ENCODE measurements at places on chromosomes 1 and 21.

DNA sequence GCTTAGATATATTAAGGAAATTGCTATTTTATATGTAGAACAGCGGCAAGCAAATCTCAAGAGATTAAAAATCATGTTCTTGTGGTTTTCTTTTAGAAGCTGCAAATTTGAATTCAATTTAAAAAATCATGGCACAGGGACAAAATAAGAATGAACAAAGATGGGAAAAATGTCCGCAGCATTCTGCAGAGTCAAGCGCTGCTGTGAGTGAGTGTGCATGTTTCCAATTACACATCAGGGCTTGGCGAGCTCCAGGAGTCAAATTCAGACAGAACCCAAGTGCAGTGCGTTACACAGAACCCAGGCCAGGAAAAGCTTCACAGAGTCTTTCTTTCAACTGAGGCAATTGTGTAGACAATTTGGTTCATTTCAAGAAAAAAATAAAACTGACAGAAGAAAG is 33.3 kb upstream of the ERG start:
- no peak for DNase-seq

DNA sequence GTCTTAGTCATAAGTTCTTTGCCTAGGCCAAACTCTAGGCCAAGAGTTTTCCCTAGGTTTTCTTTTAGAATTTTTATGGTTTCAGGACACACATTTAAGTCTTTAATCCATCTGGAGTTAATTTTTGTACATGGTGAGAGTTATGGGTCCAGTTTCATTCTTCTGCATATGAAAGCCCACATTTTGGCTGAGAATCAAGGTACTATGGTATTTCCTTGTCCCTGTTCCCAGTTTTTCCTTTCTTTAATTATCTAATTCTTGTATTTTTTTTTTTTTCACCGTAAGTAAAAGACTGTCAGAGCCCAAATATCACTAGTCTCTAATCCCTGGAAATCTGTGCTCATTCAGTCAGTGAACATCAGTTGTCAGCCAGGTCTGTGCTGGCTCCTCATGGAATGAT is 105.4 kb downstream of the MAP3K21 start:
- no peak for DNase-seq

DNA sequence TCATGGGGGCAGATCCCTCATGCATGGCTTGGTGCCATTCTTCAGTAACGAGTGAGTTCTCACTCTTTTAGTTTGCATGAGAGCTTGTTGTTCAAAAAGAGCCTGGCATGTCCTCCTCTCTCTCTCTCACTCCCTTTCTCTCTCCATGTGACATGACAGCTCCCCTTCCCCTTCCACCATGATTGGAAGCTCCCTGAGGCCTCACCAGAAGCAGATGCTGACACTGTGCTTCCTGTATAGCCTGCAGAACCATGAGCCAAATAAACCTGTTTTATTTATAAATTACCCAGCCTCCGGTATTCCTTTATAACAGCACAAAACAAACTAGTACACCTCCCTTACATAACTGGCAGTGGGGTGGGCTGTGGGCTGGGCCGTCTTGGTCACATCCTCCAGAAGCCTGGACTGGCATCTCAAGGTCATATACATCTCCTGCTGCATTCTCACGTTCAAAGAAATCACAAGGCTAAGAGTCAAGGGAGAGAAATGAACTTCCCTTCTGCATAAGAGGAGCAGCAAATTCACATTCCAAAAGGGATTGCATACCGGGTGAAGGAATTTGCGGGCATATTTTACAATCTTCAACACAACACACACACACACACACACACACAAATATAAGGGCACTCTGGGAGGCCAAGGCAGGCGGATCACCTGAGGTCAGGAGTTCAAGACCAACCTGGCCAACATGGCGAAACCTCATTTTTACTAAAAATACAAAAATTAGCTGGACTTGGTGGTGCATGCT is 2.3 kb upstream of the CCSAP start:
- no peak for DNase-seq

DNA sequence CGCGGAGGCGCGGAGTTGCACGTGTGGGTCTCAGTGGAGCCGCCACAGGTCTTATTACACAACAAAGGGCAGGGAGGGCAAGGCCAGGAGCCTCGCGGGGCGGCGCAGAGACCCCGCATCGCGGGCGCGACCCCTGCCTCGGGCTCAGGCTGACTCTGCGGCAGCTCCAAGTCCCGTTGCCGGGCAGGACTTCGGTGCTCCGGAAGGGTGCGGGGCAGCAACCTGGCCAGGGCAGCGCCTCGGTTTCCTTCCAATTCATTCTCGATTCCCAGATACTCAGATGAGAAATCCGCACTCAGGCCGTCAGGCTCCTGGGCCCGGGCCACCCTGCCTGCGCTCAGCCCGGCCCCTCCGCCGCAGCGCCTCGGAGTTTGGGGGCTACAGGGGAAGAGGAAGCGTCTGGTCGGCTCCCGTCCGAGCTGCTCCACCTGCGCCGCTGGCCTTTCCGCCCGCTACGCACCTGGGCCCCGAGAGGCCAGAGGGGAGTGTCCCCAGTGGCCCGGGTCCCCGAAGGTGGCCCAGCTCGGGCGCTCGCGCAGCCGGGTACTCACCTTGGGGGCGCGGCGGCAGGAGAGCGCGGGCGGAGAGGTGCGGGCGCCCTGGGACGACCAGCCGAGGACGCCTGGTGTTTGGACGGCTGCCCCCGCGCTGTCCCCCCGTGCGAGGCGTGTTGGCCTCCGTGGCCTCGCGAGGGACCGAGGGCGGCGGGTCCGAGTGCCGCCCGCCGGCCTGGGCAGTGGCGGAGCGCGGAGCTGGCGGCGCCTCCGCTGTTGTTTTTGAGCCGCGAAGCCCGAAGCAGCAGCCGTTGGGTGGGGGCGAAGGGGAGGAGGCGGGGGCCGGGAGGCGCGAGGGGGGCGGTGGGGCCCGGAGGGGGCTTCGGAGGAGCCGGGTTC is 1.1 kb upstream of the PRDM16 start:
- DNase-seq = no peak

GRCh38 chr1:221439008-221439746 is 302.7 kb downstream of the DUSP10 start:
- DNase-seq = peak; percentile 96

DNA sequence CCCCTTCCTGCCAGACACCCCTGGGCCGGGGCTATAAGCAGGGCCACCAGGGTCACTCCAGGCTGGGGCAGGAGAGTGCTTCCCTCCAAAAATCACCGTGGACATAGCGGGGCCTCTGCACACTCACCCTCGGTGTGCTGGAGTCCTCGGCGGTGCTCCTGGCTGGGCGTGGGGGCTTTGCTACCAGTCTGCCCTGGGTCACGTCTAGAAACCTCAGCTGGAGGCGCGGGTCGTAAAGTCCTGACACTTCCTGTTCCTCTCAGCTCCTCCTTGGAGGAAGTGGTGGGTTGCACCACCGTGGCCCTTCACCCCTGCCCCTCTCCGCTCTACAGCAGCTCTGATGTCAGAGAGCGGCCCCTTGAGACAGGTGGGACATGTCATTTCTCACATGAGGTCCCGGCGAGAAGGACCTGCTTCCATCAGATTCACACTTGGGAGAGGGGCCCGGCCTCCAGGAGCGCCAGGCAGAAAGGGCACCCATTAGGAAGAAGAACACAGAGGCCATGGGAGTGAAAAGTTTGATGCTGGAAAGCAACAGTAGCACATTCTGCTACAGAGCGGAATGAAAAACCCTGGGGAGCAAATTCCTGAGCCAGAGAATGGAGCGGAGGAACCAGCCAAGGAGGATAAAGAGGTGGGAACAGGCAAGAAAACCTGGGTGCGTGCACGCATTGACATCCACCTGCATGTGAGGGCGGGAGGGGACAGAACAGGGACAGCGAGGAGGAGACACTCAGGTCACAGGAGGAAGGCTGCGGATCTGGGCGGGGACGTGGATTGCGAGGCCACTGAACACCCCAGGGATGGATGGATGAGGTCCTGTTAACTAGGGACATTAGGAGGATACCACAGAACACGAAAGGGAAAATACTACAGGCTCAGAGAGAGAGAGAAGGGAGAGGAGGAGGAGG is at the start of gene ITGB2:
Gene ITGB2, minus strand, starts transcription at position 206 of the 911 bp plus-strand sequence. CDS start 10,117 bp downstream, outside the sequence.
- DNase-seq = no peak

DNA sequence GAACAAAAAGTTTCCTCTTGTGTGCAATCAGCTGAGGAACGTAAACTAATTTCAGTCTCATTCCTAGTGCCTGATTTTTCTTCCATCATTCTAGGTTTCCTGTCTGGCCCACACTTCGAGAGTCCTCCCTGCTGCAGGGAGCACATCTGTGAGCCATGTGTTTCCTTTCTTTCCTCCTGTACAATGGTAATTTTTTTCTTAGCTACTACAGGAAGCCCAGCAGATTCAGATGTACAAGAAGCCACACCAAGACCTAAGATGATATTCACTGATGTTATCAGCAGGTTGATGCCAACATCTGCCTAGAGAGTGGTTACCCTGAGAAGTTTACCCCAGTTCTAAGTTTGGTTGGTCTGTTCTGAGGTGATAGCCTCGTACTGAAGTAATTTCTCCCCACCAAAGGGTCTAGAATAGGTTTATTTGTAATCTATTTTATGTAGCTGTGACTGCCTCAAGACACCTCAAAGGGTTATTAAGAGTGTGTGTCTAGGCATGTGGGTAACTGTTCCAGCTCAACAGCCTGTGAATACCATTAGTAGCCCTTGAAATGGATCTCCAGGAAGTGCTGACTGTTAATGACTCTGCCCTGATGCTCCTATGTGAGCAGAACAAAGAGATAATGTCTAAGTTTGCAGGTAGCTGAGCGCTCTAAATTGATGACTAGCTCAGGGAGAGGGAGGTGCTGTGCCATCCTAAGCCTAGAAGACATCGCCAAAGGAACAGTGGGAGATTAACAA is 31.7 kb upstream of the CLDN14 start:
- DNase-seq = no peak

- DNase-seq = peak; percentile 90
Measured at GRCh38 chr1:218537122-218537913, 192.2 kb downstream of the TGFB2 start.

GRCh38 chr1:59428828-59429227 is 131.9 kb downstream of the FGGY start:
- no peak for DNase-seq

GRCh38 chr1:25550155-25550506 is 6.7 kb downstream of the LDLRAP1 start:
- DNase-seq = no peak

DNA sequence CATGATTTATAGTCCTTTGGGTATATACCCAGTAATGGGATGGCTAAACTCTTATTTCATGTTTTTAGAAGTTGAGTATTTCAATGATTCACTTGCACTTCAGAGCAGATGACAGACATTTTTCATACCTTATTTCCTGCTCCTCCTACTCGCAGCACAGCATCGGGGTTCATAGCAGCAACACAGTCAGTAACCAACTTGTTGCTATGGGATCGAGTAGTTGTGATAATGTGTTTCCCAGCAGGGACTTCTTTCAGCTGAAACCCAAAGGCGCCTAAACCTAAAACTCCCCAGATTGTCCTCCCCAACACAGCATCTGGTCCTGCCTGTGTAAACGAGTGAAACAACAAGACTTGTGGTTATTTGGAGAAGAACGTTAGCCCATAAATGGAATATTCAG is 16.3 kb upstream of the EPRS1 start:
- DNase-seq = no peak

- no peak for DNase-seq
Measured at GRCh38 chr1:20621012-20621411, 12.2 kb upstream of the PINK1 start.

DNA sequence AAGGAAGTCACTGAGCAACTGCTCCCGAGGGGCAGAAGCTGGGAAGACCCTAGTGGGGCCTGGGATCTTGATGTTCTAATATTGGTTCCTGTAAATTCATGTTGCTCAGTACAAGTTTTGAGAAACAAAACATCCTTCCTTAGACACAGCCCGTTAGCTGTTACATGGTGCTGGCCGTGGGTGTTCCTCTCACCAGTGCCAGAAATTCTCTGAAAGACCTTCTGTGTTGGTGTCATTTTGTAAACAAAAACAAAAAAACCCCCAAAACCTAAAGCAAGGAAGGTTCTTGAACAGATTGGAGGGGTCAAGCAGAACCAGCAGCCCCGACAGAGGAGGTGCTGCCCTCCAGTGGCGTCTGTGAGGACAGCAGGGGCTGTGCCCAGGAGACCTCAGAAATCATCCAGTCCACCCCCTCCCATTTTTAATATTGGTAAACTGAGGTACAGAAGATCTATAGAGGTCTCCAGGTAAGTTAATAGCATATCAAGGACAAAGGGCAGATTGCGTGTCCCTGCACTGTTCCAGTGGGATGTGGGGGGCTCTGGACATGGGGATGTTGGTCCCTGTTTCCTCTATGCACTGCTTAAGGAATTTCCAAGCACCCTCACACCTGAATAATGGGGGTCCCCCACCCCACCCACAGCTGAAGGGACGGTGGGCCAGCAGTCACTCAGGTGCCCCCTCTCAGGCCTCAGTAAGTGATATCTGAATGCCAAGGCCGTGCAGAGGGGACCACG is 38.2 kb downstream of the SLC2A7 start:
- DNase-seq = peak; percentile 64

- peak; percentile 85 for DNase-seq
Measured at GRCh38 chr1:214569357-214570004, 18.1 kb upstream of the PTPN14 start.

DNA sequence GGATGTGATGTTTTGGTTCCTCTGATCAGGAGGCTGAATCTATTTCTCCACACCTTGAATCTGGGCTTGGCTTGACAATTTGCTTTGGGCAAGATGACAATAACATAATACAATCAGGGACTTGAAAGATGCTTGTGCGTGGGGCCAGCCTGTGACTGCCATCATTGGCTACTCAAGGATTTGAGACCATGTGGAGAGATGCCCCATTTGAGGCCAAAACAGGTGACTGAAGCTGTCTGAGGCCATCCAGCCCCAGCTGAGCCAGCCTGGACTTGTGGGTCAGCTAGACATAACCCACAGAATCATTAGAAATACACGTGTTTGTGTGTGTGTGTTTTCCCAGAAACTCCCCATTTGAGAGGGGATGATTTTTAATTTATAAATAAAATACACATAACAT is 421.5 kb downstream of the PTPRU start:
- DNase-seq = no peak

DNA sequence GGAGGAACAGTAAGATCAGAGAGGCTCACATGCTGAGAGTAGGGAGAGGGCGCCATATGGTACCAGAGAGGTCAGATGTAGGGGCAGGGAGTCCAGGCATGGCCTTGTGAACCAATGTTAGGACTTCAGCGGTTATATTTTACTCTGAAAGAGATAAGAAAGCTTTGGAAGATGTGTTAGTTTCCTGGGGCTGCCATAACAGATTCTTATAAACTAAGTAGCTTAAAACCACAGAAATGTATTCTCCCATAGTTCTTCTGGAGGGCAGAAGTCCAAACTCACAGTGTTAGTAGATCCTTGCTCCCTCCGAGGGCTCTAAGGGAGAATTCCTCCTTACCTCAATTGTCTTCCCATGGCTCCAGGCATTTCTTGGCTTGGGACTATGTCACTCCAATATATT is 502.5 kb upstream of the ADGRL2 start:
- DNase-seq = no peak

Measured in PC-3 (cell line).